Non-pigmented ciliary epithelial cell (primary cell): ENCODE measurements at places on chromosomes 2 and 18.

- no peak for DNase-seq
Observed at GRCh38 chr2:187319441-187320108, 128.5 kb downstream of the CALCRL start.

DNA sequence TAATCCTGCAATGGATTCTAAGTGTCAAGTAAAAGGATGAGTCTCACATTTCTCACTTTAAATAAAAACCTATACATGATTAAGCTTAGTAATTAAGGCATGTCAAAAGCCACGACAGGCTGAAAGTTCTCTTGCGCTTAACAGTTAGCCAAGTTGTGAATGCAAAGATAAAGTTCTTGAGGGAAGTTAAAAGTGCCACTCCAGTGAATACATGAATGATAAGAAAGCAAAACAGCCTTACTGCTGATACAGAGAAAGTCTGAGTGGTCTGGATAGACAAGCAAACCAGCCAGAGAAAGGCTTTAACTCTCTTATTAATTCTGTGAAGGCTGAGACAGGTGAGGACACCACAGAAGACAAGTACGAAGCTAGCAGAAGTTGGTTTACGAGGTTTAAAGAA lies 12.7 kb downstream of the THOC1 start:
- DNase-seq: no peak

DNA sequence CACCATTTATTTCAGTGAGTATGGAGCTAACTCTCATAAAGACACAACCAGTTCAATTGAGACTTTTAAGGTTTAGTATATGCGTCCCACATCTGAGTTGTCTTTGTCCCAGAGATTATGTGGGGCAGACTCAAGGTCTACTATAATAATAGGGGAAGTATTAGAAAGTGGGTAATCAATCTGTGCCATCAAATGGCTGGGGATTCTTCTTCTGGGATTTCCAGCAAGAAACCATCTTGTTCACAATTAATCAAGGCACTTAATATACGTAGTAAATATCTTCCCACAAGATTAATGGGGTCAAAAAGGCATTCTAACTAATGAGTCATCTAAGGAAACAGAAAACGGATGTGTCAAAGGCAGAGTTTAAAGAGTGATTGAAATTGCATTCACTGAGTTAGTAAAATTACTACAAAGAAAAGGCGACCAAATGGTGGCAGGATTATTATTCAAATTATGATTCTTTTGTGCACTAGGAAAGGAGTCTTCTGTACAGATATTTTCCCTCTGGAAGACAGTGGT lies 179.8 kb upstream of the REG3G start:
- no peak for DNase-seq

- DNase-seq: no peak
Observed at GRCh38 chr18:10558967-10559298, 33.1 kb downstream of the NAPG start.
